ENCODE measurements at places on chromosomes 11 and 22.

DNA sequence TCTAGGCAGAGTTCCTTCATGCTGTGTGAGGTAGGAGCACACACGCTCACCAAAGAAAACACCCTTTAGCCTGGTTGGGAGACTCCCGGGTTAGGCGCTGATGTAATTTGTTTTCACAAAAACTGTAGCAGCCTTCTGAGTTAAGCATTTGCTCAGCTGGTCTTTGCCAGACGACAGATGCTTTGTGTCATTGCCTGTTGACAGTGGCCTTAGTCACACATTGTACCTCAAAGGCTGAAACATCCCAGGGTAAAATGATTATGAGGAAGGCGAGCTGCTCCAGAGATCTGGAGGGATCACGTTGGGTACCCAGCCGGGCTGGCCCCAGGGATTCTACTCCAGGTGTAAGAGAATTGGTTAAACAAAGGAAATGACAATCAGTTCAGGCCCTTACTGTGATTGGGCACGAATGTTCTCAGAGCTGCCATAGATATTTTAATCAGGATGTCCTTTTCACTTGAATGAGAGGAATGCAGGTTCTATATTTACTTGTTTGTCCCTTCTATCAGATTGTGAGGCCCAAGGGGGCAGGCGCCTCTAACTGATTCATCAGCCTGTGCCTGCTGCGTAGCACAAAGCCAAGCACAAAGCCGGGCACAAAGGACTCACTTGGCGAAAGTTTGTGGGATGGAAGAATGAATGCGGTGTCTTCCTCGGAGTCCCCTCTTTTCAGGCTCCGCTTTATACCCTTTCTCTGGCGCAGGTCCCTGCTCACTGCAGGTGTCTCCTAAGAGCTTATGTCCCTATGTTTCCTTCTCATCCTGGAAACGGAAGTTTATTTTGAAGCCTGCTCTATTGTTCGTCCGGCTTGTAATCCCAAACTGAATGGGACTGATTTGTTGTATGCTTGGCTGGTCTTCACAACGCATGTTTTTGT, 47.1 kb downstream of the ADM start:
- peak; percentile 59 for DNase-seq

- no peak for DNase-seq
Measured at GRCh38 chr22:19058713-19059451, 63.3 kb downstream of the DGCR2 start.

DNA sequence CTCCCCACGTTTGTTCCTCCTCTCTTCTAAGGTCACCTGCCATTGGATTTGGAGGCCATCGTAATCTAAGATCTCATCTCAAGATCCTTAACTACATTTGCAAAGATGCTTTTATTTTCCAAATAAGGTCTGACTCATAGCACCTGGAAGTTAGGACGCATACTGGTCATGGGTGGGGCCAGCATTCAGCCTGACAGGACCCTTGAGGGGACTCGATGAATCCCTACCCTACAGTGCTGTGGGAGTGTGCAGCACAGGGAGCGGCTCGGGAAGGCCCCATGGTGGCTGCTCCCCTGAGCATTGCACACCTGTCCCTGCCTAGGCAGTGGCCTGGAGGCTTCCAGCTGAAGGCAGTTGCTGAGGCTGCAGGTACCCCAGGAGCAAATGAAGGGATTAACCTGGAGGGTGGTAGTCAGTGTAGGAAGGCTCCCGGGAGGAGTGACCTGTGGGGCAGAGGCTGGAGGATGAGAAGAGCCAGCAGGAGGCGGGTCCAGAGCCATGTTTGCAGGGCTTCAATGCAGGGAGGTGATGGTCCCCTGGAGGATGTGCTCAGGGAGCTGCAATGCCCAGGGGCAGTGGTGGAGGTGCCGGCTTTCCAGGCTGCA, 362.2 kb downstream of the CTTN start:
- DNase-seq = no peak

GRCh38 chr11:211295-211694, 3.8 kb downstream of the RIC8A start:
- no peak for DNase-seq

DNA sequence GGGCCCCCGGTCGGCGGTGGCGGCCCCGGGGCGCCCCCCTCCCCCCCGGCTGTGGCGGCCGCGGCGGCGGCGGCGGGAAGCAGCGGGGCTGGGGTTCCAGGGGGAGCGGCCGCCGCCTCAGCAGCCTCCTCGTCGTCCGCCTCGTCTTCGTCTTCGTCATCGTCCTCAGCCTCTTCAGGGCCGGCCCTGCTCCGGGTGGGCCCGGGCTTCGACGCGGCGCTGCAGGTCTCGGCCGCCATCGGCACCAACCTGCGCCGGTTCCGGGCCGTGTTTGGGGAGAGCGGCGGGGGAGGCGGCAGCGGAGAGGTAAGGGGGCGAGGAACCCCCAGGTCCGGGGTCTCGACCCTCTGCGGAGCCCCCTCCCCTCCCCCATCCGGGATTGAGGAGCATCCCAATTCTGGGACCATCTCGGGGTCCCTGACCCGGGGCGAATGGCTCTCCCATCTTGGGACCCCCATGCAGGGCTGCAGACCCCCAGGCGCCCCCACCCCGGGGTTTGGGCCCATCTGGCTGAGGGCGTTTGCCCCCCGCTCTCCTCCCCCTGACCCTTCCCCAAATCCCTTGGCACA, 431 bp downstream of the KMT2A start:
- DNase-seq = no peak

DNA sequence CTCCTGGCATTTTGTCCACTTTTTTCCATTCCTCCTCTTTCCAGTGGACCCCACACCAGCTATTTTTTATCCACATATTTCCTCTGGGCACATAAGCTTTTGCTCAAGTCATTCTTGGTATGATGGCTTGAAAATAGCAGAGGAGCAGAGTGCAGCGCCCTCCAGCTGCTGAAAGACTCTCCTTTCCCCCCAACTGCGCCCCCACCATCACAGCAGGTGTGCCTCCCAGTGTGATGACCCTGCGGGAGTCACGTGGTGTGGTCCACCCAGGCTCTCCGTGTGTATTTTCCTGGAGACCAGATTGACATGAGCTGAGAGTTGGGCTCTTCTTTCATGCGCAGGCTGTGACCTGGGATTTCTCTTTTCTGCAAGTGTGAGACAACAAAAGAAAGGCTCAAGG, 1241.6 kb downstream of the TBC1D22A start:
- no peak for DNase-seq

Data from NCI-H510A treated with DMSO at 0.1 percent for 48 hours (cell line).